Stimulated activated CD4-positive, alpha-beta T cell treated with anti-CD3 and anti-CD28 coated beads, Interleukin-4, amount 100 ng/mL, for 24 hours (primary cell): ENCODE measurements at places on chromosomes 1 and 21.
A peak's percentile ranks its signal among the peaks of the same experiment; 100 is the strongest.

DNA sequence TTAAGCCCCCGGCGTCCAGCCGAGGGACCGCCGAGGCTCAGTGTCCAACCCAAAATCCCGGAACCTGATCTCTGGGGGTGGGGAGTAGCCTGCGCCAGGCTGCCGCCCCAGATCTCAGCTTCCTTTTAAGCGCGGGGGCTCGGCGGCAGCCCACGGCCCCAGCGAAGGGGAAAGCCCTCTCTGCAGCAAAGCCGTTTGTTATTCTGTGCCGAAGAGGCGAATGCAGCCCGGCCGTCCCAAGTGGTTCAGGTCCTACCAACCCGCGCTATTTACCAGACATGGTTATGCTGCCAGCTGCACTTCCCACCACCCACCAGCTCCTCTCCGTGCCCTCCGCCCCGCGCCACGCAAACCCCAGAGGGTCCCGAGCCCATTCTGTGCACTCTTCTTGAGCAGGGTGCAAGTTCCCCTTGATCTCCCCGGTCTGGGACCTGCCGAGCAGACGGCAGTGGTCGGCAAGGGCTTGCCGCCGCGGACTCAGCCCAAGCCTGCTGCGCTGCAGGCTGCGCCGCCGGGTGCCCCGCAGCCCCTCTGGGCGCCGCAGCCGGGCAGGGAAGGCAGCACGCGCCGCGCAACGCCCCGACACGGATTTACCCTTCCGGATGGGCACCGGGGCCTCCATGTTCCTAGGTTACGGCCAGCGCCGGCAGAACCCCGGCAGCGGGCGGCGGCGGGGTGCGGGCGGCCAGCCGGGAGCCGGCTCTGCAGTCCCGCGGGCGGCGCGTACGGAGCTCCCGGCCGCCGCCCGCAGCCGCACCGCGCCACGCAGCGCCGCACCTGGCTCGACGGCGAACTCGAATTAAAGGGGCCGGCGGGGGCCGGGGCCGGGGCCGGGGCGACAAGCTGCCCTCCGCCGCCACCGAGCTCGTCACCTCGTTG lies 738 bp upstream of the KCNA2 start:
- peak; percentile 10 for DNase-seq

DNA sequence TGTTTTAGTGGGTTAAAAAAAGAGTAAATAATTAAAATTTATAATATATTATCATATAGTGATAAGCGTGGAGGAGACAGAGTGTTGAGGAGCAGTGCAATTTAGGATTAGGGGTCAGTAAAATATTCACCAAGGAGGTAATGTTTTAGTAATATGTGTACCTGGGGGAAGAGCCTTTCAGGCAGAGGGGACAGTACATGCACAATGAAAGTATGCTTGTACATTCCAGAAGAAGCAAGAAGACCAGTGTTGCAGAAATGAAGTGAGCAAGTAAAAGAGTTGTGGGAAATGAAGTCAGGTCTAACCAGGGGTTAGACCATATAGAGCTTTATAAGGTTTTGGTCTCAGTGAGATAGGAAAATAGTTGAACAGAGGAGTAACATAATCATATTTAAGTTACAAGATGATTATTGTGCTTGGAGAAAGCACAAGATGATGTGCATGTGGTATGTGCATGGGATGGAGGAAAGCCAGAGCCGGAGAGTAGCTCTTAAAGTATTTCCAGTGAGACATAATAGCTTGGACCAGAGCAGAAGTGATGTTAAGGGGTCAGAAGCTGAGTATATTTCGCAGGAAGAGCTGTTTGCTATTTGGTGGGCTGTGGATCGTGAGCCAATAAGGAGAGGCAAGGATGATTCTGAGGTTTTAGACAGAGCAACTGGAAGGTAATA lies 44.8 kb downstream of the SNX7 start:
- no peak for DNase-seq

- DNase-seq: peak; percentile 54
Measured at GRCh38 chr1:20574686-20575540, 14.0 kb upstream of the CDA start.

DNA sequence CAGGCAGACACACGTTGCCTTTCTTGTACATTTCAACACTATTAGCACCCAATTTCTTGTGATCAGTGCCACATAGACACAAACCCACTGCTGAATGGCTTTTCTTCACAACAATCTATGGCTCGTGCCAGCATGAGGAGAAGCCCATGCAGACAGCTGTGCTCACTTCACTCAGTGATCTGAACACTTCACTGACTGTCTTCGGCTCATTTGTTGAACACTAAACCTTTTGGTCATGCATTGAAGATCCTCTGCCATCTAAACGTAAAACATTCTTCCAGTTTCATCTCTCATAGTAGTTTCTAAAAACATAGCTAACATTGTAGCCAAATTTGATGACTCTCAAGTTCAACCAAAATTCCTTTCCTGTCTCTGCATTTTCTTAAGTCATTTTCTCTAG lies 331.0 kb upstream of the ZP4 start:
- no peak for DNase-seq

DNA sequence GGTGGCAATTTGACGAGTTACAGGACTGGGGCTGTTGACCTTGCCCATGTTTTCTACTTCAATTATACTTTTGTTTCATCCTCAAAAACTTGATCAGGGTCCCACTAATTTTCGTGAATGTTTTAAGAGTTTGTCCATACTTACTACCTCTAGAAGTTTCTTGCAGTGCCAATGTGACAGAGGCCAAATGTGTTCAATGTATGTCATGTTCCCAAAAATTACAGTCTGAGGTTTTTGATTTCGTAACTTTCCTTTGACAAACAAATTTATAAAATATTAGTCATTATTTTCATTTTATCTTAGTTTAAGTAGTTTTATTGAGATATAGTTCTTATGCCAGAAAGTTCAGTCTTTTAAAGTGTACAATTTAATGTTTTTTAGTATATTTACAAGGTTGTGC lies 15.3 kb downstream of the VPS13D start:
- no peak for DNase-seq

DNA sequence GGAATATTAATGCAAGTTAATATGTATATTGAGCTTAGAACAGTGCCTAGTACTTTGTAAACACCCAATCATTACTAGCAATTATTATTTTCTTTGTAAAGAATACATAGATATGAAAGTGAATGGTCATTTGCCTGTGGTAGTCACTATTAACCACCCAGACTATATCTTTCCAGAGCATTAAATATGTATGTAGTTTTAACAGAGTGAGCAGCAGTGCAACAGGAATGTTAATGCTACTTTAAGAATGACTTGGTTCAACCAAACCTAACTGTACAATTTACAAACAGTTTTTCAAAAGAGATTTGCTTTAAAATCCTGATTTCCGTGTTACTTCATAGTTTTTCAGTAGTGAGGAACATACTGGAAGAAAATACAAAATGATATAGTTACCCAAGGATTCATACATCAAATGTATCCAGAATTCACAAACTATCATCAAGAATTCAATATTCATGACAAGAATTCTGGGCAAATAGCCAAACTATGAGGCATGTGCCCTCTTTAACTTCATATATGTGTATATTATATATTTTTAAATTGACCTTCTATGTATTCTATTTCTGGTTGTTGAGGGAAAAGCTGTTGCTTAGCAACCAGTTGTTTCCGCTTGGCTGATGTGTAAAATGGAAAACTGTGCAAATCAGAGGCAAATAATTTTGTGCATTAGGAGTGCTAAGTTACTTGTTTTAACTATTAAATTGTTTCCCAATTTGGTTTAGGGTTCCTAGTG lies 34.9 kb upstream of the IVNS1ABP start:
- no peak for DNase-seq

GRCh38 chr1:71494163-71494562 lies 413.3 kb upstream of the ZRANB2 start:
- DNase-seq: no peak

DNA sequence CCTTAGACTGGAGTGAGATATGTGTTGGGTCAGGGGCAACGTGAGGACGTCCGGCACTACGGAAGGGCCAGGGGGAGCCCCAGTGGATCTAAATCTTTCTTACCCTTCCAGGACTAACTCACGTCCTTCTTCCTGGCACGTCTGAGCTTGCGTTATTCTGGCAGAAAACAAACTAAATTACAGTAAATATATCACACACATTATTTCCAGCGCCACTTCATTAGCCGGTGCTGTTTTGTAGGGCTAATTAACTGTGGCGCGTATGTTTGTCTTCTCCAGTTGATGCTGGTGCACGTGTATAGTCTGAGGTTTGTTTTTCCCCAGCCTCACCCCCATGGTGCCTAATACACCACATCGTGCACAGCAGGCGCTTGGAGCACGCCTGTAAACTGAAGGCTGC lies 59.2 kb downstream of the TLR5 start:
- no peak for DNase-seq

GRCh38 chr1:51630922-51631321 lies 14.0 kb downstream of the OSBPL9 start:
- DNase-seq: no peak

DNA sequence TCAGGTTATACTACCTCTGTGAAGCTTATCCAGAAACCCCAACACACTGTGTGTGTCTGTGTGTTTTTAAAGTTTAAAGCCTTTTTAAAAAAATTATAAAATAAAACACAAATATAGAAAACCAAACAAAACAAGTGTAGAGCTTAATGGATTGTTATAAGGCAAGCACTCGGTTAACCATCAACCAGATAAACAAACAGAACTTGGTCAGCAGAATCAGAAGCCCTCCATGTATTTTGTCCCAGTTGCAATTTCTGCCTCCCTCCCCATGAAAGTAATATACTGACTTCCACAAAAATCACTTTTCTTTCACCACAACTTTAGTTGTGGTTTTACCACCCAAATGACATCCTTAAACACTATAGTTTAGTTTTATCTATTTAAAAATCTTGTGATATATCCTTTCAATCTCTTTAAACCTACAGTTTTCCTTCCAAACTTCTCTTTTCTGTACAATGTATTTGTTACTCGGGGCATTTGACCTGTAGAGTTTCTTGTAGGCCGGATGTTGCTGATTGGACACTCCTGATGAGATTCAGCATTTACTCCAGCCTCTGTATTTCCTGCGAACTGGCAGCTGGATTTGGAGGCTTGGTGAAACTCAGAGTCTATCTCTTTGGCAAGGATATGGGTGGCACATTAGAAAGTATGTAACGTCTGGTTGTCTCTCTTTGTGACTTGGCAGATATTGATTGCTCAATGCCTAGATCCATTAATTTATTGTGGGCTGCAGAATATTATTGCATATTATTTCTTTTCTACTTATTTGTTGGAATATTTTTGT lies 8.6 kb downstream of the PAPPA2 start:
- no peak for DNase-seq

GRCh38 chr1:29641921-29642320 lies 405.6 kb downstream of the PTPRU start:
- DNase-seq: no peak

DNA sequence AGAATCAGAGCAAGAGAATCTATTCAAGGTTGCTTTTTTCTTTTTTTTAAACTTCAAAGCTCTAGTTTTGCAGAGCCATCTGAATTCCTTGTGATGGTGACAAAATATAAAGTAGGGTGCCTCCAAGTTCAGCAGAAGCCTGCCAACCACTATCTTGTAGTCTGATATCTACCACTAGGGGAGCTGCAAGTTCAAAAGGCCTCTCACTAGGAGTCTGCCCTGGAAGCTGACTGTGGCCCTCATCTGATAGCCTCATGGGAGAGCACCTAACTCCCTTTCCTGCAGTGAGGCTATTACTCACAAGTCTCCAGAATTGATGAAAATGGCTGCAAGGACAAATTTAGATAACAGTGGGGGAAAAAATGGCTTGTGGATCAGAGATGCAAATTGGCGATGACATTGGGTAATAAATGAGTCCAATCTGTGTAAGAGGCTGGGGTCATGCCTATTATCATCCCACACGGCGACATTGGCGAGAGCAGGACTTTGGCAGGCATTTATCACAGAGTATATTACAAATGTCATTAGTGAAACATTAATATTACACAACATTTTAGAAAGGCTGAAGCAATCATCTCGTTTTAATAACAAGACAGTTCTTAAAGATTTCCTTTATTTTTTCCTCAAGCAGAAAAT lies 10.7 kb upstream of the ZP4 start:
- DNase-seq: no peak

GRCh38 chr1:22325531-22326371 lies 125.9 kb upstream of the ZBTB40 start:
- DNase-seq: no peak

DNA sequence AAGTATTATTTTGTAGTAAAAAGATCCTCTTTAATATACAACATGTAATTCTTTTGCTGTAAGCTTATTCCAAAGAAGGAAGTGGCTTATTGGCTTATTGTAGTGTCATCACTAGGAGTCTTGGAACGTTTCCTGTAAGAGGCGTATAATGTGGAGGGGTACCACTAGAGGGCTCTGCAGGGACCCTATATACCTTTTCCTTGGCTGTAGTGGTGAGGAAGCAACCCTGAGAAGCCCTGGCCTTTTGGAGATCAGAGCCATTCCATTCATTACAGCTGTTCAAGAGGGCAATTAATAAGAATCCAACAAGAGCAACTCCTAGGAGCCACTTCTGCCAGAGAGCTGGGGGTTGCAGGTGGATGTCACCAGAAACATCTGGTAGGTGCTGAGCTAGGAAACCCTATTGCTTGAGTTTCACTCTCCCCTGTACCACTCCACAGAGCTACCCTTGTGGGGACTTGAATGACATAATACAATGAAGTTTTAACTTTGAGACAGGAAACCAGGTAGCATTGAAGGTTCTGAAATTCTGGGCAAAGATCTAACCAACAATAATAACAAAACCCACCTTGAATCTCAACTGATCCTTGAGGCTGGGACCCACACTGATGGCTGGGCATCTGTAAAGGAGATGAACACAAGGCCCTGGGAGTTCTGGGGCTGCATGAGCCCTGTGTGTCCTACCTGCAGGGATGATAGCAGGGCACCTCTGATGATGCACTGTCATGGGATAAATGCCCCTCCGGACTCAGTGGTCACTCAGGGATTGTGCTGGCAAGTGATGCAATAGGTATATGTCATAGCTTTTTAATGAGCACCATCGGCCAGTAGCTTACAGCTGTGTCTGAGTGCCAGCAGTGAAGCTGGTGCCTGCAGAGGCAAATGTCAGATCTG lies 160.2 kb upstream of the COA6 start:
- DNase-seq: peak; percentile 54

- no peak for DNase-seq
Measured at GRCh38 chr1:201224666-201225370, 34.2 kb downstream of the IGFN1 start.

DNA sequence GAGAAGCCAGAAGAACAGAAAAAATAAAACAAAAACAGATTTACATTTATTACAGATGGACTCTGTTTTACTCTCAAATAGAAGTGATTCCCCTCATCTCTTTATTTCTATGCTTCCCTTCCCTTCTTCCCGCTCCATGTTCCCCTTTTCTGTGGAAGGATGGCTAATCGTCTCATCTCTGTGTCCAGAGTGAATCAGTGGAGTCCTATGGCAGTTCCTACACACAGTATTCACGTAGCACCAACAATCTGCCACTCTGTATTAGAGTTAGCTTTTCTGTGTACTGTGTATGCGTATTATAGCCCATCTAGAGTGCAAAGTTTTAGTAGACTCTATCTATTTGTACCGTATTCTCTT lies 6.8 kb upstream of the ERO1B start:
- no peak for DNase-seq

DNA sequence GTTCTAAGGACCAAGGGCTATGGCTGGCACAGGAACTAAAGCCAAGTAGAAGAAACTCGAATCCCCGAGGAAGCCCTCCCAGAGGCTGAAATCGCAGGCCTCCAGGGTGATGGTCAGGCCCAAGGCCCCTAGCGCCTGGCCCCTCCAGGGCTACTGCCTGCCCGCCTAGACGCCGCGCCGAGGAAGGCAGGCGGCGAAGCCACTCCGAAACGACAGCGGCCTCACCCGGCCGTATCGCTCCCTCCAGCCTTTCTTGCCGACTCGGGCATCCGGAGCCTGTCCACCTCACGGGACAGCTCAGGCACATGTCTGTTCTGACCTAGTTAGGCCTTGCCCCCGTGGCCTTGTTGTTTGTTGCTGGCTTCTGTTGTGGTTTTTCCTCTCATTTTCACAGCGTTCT lies 9.7 kb upstream of the LHX8 start:
- DNase-seq: no peak

GRCh38 chr1:94119796-94120569 lies 965 bp downstream of the ABCA4 start:
- no peak for DNase-seq
